ENCODE measurements at places on chromosomes 7 and 10.

- DNase-seq: no peak
Observed at GRCh38 chr10:114631666-114632417, 26.2 kb downstream of the ABLIM1 start.

DNA sequence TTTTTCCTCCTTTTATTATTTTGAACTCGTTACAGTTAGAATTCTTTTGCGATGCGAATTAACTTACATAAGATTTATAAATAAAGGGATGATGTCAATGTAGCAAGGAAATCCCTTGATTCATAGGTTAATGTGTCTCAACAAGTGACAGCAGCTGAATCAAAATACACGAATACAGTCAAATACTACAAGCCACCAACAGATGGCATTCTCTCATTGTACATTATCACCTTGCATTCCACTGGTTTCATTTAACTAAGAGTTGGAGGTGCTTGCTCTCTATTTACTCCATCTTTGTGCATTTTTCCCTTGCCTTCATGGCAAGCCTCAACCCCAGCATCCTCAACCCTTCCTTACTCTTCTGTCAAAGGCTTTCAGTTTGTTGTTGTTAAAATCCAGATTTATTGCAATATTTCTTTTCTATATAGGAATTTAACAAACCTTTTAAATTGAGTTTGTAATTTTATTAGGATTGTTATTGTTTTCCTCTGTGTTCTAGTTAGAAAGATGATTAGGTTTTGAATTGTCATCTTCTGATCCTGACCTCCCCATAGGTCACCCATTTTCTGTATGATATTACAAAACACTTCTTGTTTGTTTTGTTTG is 78.3 kb downstream of the SLC25A40 start:
- DNase-seq: no peak

DNA sequence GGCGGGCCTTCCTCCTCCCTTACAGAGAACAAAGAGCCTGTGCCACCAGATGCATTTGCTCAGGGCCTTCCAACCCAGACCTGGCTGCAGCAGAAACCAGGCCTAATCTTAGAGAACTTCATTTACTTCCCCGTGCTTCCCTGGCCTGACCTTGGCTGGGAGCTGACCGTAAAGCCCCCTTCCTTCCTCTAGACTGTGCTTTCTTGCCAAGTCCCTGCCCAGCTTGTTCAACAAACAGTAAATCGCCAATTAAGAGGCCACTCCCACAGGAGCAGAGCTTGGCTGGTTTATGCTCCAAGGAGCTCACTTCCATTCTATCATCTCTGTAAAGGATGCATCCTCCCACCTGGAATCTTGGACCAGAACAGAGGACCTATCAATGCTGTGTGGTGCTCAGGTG is 110.9 kb downstream of the COL13A1 start:
- no peak for DNase-seq

DNA sequence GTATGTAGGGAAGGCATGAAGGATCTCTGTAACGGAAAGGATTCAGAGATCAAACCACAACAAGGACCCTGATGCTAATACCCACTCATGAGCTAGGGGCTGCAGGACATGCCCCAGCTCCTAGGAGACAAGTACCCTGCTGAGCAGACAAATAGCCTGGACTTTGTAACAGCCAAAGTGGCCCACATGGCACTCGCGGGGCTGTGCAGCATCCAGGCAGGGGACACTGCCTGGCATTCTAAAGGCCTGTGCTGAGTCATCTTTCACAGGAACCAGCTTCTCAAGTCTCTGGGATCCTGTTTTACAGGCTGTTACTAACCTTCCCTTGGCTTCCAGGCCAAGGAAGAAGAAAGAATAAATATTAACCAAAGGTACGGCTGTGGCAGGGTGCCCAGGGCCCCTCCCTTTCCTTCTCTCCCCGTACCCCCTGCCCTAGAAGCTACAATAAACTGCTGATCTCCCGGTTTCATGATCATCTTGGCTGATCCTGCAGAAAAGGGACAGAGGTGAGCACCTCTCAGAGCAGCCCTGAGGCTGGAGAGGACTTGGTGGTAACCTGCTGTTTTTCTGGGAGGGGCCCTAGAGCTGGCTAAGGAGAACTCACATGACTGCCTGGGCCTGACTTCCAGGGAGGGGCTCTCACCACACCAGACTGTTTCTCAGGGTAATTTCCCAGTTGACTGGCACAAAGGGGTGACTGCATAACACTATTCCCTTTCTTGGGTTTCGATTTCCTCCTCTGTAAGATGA is 4.2 kb upstream of the RPEL1 start:
- DNase-seq: no peak

DNA sequence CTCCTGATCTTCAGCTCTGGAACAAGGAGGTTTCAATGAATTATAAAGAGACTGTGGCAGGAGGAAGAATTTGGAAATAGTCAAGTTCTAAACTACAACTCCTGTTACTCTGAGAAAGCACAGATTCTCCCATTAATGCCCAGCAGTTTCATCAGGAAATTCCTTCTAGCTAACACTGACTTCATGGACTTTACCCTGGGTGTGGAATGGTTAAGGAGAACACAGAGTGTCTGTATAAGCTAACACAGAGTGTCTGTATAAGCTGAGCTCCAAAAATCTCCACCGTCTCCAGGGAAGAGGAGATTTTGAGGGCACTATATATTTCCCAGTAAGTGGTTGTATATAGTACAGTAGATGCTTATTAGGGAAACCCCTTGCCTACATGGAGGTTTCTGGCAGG is 675.5 kb downstream of the XPNPEP1 start:
- no peak for DNase-seq

DNA sequence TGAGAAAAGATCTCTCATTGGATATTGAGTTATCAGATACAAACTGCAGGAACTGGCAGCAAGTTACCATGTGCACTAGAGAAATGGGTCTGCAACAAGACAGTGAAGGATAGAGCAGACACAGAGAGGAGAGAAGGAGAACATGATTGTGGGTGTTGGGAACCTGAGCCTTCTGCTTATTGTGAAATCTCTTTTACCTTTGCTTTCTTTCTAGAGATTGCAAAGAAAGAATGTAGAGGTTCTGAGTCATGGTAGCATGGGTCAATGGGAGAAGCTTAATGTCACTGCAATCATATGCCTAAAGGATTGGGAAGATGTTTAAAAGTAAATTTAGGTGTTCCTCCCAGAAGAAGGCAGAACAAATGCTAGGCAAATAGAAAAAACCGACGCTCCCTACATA is 821.4 kb downstream of the CCSER2 start:
- DNase-seq: no peak

All from cardiac septum (tissue), 1 donor.